NCI-H774 (cell line): ENCODE measurements at places on chromosomes 7 and 10.

GRCh38 chr10:89627830-89628229 lies 17.2 kb downstream of the PANK1 start:
- DNase-seq, result no peak

DNA sequence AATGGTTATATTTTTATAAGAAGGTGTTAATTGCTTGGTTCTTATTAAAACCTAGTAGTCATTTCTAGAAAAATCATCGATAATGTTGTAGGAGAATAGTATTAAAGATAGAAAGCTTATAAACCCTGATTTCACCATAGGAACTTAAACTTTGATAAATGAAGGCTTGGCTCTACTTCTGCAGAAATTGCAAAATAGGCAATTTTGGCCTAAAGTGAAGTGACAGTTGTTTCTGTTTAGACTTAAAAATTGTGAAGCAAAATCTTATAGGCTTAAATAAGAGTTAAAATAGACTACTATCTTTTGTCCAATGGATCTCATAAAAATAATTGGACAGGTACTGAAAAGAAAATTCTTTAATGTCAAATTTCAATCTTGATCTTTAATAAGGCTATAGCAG lies 321.6 kb upstream of the FZD8 start:
- DNase-seq, result no peak

GRCh38 chr7:36141850-36142249 lies 11.2 kb upstream of the EEPD1 start:
- no peak for DNase-seq

DNA sequence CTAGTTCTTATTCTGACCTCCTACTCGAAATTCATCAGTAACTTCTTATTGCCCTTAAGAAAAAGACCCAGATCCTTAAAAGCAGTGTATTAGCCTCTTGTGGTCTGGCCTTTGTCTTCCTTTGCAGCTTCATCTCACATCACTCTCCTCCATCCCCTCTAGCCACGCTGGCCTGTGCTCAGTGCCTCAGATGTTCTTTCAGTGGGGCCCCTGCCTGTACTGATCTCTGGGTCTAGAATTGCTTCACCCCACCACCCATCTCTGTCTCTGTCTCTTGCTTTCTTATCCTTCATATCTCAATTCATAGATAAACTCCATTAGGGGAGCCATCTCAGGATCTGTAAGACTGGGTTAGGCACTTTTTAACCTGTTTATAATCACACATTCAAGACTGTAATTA lies 1178.5 kb upstream of the C7orf33 start:
- no peak for DNase-seq

GRCh38 chr10:52011118-52011517 lies 303.0 kb upstream of the DKK1 start:
- no peak for DNase-seq

- DNase-seq, result no peak
Observed at GRCh38 chr7:150999497-151000230, 8.8 kb downstream of the NOS3 start.

GRCh38 chr10:117486606-117487005 lies 55.9 kb upstream of the EMX2 start:
- no peak for DNase-seq

DNA sequence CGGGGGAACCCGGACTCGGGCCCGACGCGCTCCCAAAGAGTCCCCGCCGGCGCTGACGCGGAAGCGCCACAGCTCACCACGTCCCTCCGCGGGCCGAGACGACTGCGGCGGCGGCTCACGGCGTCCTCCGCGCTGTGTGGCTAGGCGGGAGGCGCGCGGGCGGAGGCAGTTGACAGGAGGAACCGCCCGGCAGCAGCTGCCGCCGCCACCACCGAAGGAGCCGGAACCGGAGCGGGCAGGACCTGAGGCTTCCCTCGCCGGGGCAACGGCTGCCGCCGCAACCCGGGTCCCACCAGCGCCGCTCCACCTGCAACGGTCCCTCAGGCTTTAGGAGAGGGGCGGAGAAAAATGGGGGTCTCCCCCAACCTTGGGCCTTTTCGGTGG lies 334 bp downstream of the ZNF800 start:
- DNase-seq, result peak; percentile 35

GRCh38 chr7:16543456-16543855 lies 16.8 kb downstream of the LRRC72 start:
- no peak for DNase-seq

DNA sequence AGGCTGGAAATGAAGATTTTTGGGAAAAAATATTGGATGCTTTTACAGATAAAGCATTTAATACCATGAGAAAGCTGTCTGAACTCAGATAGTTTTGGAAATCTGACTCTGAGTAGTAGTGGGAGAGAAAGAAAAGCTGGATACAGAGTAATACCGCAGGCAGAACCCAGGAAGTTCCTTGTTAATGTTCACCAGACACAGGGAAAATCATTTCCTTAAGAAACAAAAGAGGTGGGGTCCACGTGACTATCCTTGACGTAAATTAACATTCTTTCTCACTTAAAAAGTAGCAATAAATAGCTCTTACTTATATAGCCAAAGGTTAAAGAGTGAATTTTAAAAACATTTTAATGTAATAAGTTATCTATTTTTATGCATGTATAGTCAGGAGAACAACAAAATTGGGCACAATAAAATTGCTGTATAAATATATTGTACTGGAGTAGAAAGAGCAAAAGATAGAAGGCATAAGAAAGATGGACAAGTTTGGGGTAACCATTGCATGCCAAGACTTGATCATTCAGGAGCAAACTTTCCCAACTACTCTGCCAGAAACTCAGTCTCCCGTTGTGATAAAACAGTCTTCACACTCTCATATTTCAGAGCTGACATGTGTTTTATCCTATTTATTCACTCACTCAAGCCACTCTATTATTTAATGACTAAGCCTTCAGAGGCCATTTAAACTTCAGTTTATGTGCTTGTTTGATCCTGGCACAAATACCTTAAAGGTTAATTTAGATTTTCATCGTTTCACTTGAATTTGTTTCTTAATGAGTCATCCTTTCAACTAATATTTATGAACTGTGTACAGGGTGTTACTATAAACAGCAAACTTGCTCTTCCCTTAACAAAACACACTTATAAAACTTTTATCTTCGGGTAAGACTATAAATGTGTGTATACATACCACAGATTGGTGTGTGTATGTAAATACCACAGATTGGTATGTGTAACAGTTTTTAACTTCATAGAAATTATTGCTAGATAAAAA lies 143.1 kb downstream of the GNAI1 start:
- peak; percentile 5 for DNase-seq

- no peak for DNase-seq
Observed at GRCh38 chr7:105131033-105131656, 117.1 kb downstream of the KMT2E start.

GRCh38 chr7:158587162-158588084 lies at the start of gene PTPRN2:
Gene PTPRN2, minus strand, starts transcription at chr7:158587823.
- DNase-seq, result peak; percentile 68

GRCh38 chr7:70758646-70759045 lies 373.3 kb upstream of the GALNT17 start:
- DNase-seq, result no peak

DNA sequence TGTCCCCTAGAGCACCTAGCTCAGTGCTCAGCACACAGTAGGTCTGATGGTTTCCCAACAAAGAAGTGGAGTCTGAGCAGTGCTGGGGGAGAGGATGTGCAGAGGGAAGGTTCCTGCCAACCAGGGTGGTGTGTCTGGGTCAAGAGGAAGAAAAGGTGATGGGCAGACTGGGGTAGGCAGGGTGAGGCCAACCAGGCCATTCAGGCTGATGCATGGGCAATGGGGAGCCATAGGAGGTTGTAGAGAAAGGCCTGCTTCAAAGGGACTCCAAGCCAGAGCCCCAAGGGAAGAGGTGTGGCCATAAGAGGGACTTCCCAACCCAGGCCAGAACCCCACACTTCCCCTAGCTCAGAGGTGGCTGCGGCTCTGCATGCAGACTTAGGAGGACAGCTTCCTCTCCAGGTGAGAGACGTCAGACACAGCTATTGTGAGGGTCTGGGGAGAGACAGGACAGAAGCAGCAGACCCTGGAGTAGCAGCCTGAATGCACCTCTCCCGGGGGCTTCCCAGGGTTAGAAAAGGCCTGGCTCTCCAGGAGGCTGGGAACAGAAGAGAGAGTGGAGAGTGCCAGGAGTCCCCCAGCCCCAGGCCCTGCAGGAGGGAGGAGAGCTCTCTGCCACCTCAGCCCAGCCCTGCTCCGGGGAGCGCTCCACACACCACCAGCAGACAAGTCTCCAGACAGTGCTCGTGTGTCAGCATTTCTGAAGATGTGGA lies 87.4 kb upstream of the ZMIZ1 start:
- no peak for DNase-seq

GRCh38 chr10:128575761-128576160 lies 449.5 kb upstream of the MKI67 start:
- no peak for DNase-seq

DNA sequence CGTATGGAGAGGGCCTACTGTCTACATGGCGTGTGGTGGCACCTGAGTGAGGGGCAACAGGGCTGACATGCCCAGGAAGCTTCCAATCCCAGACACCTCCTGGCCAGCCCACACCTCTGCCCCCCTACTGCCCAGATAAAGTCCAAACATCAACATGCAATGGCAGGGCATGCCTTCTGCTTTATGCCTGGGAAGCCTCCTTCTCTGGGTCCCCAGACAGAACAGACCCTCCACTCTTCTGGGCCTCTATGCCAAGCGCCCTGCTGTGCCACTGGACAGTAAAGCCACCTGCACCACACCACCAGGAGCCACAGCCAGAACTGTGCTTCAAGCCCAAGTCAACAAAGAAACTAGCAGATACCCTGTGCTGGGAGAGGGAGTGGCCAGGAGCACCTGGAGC lies 12.5 kb downstream of the TMEM72 start:
- DNase-seq, result no peak

GRCh38 chr10:57654856-57655255 lies 612.8 kb downstream of the IPMK start:
- no peak for DNase-seq

GRCh38 chr7:114478384-114478783 lies 63.8 kb downstream of the FOXP2 start:
- DNase-seq, result no peak

DNA sequence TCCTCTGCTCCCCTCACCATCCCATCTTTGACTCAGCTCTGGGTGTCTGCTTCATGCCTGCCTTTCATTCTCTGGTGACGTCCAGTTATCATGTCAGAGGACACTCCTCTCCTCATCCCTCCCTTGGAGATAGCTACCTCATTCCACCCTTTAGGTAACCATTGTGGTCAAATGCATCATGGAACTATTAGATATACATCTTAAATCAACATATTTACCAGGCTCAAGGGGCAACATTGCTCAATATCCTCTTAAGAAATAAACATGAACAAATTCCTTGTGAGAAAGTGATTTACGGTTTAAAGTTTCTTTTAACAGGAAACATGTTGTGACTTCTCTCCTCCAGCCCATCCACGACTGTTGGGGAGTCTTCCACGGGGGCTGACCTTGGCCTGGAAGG lies 511.6 kb upstream of the IGFBP3 start:
- DNase-seq, result no peak

- DNase-seq, result no peak
Observed at GRCh38 chr10:44293306-44293778, 91.6 kb downstream of the CXCL12 start.

DNA sequence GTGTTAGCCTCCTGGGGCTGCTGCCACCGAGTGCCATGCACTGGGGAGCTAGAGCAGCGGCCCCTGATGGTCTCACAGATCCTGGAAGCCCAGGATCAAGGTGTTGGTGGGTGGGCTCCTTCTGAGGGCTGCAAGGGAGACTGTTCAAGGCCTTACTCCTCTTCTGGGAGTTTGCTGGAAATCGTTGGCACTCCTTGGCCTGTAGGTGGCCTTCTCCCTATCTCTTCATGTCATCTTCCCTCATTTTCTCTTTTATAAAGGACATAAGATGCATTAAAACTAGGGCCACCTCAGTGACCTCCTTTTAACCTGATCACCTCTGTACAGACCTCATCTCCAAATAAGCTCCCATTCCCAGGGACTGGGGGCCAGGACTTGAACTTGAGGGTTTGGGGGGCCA lies 27.0 kb upstream of the ZNF862 start:
- no peak for DNase-seq

DNA sequence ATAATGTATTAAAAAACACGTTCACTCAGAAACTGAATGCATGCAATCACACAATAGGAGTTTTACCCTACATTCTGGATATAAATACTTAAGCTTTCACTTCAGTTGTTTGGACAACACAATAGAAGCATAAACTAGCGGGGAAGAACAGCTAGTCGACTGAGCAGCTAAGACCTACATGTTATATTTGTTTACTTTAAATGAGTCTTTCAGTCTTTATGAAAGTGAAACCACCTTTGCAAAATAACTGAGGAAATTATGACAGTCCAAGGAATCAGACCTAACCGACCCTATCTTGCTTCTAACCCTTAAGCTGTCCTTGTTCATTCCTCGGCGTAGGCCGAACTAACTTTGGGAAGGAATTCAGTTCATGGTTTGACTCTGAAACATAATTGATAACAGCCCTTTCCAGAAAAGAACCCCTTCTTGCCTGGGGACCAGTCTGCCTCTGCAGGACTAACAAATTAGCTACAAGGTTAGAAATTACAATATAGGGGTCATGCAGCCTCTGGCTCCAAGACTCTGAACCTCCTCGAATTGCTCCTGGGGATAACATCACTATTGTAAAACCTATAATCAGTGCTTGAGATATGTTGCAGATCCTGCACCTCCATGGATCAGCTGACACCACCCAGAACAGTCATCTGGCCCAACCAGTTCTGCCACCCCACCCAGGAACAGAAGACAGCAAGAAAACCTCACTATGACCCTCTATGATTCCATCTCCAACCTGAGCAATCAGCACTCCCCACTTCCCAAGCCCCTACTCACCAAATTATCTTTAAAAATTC lies 185.1 kb upstream of the KLF6 start:
- no peak for DNase-seq
